Ecto neural progenitor cell (in vitro differentiated cells): ENCODE measurements at places on chromosomes 7 and 10.

DNA sequence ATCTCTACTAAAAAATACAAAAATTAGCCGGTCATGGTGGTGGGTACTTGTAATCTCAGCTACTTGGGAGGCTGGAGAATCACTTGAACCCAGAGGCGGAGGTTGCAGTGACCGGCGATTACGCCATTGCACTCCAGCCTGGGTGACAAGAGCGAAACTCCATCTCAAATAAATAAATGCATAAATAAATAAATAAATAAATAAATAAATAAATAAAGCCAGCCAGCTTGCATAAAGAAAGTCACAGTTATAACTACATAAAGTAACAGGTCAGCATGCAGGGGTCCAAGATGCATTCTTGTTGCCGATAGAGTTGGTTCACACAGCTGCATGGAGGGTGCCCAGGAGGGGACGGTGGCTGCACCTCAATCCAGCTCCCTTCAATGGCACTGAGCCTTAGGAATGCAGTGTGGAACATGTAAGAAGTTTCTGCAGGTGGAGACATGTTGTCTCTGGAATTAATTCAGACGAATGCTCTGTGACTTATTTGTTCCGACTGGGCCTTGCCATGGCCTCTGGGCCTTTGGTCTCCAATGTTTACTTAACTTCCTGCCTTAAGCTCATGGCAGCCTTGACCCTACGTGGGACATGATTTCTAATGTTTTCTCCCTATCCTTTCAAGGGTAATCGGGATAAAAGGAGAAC, 159.6 kb upstream of the PRKCQ start:
- DNase-seq, result no peak

DNA sequence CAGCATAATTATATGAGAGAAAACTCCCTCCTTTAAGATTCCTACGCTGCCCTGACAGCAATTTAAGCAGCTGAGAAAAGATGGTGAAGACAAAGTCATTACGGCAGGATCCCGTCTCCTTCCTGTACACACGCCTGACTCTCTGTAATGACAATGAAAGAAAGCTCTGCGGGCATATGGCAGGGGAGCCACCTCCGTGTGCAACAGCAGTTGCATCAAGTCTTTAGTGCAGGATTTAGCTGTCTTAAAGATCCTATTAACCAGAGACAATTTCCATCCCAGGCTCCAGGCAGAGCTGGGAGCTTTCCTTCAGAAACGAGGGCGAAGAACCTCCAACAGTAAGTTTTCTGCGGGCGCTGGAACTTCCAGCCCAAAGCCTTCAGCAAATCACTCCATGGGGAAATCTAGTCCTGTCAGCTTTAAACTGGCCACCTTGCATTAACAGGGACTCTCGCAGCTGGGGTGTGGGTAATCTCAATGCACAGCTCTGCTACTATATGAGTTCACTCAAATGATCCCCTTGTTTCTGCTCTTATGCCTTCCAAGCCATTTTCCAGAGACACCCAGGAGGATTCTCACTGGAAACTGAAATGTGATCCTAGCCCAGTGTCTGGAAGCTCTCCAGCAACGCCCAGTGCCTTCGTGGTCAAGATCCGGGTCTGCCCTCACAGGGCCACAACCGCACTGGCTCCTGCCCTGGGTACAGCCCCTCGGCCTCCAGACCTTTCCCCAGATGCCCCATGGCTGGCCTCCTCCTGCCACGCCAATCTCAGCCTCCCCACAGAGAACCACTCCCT, 74.9 kb downstream of the CTBP2 start:
- DNase-seq, result no peak

GRCh38 chr10:3858051-3858845, 73.2 kb upstream of the KLF6 start:
- no peak for DNase-seq

DNA sequence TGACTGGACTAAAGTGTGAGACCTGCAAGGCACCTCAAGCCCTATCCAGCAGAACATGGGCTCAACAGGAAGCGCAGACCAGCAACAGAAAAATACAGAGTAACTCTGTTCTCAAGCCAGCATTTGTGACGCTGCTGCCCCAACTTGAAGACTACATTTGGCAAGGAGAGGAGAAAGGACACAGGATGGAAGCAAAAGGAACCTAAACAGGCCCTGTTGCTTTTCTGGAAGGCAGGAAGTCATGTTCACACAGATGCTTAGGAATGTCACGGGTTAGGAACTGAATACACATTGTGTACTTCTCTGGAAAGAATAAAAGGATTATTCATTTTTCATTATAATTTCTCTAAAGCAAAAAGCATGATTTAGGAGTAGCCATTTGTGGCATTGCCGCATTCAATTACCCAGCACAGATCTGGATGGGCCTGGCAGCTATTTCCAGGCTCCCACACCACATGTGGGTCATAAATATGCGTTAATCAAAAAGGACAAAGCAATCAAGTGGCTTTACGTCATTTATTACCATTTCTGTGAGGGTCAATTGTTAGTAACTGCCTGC, 19.8 kb upstream of the TOMM7 start:
- DNase-seq, result no peak

DNA sequence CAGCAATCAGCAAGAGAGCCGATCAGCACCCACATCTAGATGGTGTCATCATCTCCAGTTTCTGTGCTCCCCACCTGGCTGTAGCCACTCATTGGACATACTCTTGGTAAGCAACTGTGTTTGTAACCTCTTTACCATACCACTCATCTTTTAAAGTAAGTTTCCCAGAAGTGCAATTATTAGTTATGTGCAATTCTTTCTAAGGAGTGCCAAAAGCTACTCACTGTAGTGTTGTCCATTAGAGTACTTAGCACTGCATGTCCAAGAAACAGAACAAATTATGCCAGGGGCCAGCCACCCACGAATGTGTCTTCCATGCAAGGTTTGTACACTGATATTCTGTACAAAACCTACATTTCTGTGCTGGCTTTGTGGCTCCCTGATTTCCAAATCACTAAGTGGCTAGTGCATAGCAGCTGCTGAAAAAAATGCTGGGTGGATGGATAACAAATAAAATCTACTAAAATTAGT, 131.9 kb downstream of the SRPK2 start:
- no peak for DNase-seq

- no peak for DNase-seq
These were observed 269.8 kb downstream of the FZD1 start for GRCh38 chr7:91533996-91534395.

- DNase-seq, result no peak
These were observed 114.4 kb upstream of the CDK1 start for GRCh38 chr10:60663850-60664249.

GRCh38 chr7:71851776-71852498, 560.2 kb downstream of the CALN1 start:
- no peak for DNase-seq

DNA sequence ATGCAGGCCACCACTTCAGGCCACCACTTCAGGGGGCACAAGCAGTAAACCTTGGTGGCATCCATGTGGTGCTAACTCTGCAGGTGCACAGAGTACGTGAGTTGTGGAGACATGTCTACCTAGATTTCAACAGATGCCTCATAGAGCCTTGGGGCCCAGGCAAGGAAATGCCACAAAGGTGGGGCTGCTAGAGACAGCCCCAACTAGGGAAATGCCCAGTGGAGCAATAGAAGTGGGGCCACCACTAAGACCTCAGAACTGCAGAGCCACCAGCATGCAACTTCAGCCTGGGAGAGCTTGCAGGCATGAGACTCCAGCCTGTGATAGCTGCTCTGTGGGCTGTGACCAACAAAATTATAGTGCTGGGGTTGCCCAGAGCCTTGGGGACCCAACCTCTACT, 107.6 kb downstream of the DNAJC1 start:
- DNase-seq, result no peak

GRCh38 chr7:23981758-23982157, 271.7 kb downstream of the STK31 start:
- DNase-seq, result no peak

DNA sequence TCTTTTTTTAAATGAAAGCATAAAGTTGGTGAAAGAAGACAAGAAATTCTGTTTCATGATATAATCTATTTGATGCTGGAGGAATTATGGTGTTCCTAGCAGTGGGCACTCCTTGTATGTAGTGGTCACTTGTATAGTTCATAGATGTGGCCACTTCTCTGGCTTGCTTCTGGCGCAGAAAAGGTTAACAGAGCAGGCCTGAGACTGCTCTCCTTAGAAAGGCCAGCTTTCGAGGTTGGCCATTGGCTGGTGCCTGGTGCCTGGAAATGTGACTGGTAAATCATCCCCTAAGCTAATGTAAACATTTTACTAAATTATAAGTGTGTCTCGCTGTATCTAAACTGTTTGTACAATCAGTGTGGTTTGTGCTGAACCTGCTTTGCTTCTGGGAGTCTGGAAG, 276.1 kb downstream of the PHTF2 start:
- DNase-seq, result no peak

- DNase-seq, result no peak
These were observed 25.3 kb upstream of the SNX13 start for GRCh38 chr7:17965603-17966002.

GRCh38 chr10:59234816-59235429, 58.5 kb downstream of the PHYHIPL start:
- no peak for DNase-seq

GRCh38 chr10:48582970-48583369, 21.9 kb downstream of the ARHGAP22 start:
- DNase-seq, result peak; percentile 34

DNA sequence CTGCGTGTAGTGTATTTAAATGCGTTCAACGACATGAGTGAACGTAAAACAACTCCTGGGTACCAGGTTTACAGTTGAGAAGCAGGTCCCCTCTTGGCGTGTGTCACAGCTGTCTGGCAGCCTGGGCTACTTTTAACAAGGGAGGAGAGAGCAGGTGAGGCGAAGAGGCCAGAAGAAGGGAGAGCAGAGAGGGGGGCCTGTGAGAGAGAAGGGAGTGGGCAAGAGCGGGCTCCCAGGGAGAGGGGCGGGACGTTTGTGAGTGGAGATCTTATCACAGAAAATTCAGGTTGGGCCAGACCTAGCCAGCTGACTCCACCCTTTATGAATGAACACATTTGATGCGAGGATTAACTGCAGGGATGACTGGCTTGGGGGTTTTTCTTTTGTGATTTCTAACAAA, 154.0 kb downstream of the CAMK1D start:
- DNase-seq, result no peak

- DNase-seq, result no peak
These were observed 45.4 kb downstream of the FAM53B start for GRCh38 chr10:124698545-124699469.

DNA sequence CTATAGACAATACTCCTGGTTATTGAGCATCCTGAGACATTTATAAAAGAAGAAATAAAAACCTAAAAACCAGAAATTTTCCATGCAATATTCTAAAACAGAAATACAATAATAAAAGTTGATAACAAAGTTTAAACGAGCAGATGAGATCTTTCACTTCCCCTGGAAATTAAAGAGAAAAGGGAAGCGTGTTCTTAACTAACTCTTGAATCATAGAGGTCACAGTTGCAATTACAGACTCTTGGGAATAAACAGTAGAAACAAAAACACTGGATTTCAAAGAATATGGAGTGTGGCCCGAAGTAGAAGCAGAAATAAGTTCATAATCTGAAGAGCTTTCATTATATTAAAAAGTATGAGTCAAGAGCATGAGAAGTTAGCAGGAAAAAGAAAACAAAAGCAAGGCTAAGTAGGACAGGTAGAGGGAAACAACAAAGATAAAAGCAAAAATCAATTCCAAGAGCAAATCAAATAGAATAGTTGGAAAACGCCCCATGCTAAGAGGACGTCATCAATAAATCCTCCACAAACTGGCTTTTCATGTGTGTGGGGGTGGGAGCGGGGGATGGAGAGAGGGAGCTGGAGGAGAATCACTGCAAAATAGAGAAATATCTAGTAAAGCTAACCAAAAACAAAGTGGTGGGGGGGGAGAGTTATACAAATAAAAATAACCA, 55.2 kb upstream of the C10orf71 start:
- DNase-seq, result no peak

- no peak for DNase-seq
These were observed 47.4 kb downstream of the PPP1R17 start for GRCh38 chr7:31734456-31734855.

GRCh38 chr7:150941351-150942000, 36.6 kb downstream of the KCNH2 start:
- DNase-seq, result peak; percentile 35

DNA sequence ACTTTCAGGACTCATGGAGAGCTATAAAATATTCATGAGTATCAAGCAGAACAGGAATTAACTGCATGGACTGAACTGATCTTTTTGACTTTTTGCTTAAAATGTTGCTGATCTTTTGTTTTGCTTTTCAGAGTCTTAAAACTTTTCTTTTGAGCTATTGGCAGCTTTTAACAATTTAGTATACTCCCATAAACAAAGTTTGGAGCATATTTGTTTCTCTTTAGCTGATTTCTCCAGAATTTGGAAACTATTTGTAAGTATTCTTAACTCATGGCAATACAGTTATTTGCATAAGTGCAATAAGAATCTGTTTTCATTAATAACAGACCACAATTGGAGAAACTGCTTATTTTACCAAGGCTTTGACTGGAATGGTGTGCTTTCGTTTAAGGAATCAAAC, 73.4 kb upstream of the C1GALT1 start:
- no peak for DNase-seq

DNA sequence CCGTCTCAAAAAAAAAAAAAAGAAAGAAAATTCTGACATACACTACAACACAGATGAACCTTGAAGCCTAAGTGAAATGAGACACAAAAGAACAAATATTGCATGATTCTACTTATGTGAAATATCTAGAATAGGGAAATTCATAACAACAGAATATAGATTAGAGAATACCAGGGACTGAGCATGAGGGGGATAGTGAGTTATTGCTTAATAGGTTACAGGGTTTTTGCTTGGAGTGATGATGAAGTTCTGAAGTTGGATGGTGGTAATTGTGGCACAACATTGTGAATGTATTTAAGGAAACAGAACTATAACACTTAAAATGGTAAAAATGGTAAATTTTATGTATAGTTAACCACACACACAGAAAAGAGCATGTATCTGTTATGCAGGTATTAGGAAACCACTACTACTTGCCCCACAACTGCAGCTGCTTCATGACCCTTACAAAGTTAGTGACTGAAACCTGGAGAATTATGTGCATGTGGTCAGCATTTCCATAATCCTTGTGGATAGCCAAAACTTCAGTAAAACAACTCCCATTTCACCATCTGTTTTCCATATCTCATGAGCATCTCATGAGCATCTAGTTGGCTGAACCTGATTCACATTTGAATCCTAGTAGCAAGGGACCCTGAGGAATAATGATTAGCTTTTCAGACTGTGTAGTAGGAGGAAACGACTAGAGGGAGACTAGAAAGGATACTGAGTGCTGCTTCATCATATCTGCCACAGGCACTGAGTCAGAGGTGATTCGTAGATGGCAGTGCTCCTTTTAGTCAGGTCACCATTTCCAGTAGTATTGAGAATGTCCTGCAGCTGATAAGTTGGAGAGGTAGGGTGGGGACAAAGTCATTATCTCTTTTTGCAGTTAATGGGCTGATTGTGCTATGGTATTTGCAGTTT, 26.3 kb downstream of the SAMD8 start:
- DNase-seq, result no peak

DNA sequence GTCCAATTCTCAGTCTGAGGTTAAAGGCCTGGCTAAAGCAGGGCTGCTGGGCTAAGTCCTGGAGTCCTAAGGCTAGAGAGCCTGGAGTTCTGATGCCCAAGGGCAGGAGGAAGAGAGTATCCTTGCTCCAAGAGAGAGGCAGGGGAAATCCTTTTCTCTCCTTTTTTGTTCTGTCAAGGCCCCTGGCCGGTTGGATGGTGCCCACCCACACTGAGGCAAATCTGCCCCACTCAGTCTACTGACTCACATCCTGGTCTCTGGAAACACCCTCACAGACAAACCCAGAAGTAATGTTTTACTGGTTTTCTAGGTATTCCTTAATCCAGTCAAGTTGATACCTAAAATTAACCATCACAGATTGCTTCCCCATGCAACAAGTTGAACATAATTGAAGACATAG, 23.0 kb downstream of the ZNF518A start:
- DNase-seq, result no peak

GRCh38 chr10:76766682-76767081, 870.9 kb downstream of the KCNMA1 start:
- no peak for DNase-seq
